ENCODE measurements at places on chromosomes 2 and 18.
A peak's percentile ranks its signal among the peaks of the same experiment; 100 is the strongest.

GRCh38 chr2:119484834-119485233, 39.4 kb downstream of the SCTR start:
- DNase-seq: no peak

GRCh38 chr18:75204732-75205513, 4.0 kb downstream of the PTGR3 start:
- DNase-seq: no peak

- DNase-seq: no peak
Observed at GRCh38 chr2:24204505-24204904, 29.7 kb downstream of the FAM228A start.

DNA sequence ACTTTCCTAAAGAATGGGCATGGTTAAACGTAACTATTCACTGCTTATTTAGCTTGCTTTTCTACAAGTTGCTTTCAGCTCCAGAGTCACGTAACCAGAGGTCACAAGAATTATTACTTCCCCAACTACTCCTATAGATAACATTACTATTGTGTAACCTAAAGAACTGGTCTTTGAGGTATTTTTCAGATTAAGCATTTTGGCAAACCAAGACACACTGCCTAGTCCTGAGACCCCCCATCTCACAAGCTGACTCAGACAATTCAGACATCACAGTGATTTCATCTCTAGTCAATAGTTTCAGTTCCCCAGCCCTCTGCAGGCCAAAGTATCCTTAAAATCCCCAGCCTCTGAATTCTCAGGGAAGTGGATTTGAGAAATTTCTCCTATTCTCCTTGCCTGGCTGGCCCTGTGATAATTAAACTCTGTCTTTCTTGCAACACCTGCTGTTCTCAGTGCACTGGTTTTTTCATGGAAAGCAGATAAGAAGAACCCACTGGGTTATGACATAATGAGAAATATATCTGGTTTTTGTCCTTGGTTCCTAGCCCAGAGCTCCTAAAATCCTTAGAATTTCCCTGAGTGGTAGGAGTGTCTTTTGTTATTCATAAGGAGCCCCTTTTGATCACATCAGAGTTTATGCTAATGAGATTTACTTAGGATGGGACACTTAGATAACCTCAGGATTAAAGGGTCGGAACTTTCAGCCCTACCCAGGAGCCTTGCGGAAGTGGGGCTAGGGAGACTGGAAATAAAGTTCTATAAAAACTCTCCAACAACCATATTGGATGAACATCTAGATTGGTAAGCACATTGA, 1310.8 kb upstream of the CHAC2 start:
- no peak for DNase-seq

- no peak for DNase-seq
Observed at GRCh38 chr2:233056961-233057605, 3.1 kb upstream of the INPP5D start.

DNA sequence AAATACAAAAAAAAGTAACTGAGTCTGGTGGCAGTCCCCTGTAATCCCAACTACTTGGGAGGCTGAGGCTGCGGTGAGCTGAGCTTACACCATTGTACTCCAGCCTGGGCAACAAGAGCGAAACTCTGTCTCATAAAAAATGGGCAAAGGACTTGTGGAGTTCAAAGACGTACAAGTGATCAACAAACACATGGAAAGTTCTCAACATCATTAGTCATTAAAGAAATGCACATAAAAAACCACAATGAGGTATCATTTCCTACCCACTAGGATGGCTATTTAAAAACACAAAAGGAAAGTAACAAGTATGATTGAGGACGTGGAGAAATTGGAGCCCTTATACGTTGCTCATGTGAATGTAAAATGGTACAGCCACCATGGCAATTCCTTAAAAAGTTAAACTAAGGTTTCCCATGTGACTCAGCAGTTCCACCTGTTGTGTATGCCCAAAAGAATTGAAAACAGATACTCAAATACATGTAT, 52.3 kb downstream of the RAB10 start:
- peak; percentile 78 for DNase-seq

DNA sequence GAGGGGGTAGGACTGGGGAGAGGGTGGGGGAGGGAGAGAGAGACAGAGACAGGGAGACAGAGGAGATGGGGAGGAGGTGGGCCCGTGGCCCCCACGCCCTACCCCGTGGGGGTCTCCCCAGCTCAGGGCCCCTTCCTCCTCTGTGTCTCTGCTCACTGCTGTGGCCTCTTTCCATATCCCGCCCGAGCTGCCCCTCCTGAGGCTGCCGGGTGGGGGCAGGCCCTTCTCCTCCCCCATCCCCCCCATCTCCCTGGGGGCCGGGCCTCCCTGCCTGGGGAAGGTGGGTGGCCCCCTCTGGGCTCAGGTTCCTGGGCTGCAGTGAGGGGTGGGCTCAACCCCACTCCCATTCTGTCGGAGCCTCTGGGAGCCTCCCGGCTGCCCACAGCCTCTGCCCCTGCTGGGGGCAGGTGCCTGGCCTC, 332 bp upstream of the PDCD1 start:
- no peak for DNase-seq

DNA sequence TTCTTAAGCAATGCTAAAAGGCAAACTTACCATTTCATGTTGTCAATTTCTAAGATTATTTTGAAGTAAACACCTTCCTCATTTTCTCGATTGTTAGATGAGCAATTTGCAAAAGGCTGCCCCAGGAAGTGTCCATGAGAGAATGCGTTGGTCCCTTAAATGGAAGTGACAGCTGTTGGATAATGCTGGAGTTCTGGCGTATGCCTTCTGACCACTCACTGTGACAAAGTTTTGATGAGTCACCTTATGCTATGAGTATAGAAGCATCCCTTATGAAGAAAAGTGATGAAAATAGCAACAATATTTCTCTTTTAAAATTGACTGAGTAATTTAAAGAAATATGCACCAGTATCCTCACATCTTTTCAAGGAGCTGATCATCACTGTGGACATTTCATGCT, 1497.5 kb downstream of the DPP10 start:
- no peak for DNase-seq
